Aorta (tissue), 5 donors: ENCODE measurements at places on chromosomes 2 and 18. TPM values are rescaled to one million over a fixed set of nuclear protein-coding genes. Genes with fewer than 3 reads are reported as not detected.

LCT gene
- polyA plus RNA-seq: 24.8 TPM

FOXI3 gene
- not detected for polyA plus RNA-seq

SP5 gene
- polyA plus RNA-seq: not detected

GRCh38 chr2:240974771-240975572, 23.4 kb upstream of the SNED1 start:
- no peak for DNase-seq

DNA sequence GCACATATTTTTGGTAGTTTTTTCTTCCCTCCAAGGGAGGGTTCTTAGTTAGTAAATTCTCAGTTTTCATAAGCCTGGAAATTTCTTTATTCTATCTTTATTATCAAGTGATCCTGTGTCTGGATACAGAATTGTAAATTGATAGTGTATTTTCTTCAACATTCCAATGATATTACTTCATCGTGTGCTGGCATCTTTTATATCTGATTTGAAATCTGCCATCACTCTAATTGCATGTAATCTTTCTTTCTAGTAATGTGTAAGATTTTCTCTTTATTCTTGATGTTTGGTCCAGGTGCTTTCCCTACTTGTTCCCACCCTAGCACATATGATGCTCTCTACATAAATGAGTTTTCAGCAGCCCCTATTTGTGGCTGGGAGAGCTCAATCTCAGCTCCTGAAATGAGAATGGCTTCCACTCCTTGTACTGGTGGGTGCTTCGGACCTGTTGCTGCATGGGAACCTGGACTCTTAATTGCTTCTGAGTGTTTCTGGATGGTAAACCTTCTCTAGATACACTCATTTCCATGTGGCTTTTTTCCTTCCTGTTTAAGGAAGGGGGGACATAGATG, 102.7 kb downstream of the SMIM21 start:
- no peak for DNase-seq

DNAH7 gene
- 1.1 TPM for polyA plus RNA-seq
